Stimulated activated CD4-positive, alpha-beta T cell treated with anti-CD3 and anti-CD28 coated beads, Interleukin-15, amount 100 ng/mL, for 24 hours (primary cell): ENCODE measurements at places on chromosomes 16 and 17.

DNA sequence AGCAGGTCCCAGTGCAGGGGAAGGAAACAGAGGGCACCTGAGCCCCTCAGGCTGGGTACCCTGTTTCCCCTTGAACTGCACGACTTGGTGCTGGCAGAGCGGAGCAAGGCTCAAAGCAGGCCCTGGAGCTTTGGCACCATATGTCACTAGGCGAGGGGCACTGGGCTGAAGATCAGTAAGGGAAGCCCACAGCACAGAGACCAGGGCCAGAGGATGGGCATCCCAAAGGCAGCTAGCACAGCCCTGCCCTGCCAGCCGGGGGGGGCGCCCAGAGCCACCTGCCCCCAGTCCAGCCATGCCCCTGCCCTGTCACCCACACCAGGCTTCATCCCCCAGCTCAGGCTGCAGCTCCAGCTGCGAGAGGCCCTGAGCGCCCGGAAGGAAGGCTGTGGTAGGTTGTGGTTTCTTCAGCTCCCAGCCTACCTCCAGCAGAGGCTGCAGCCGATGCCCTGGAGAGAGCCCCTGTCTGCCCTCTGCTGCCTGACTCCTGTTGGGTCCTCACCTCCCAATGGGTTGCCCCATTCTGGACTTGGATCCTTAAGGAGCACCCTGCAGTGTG is 10.9 kb downstream of the NHERF1 start:
- peak; percentile 60 for DNase-seq

DNA sequence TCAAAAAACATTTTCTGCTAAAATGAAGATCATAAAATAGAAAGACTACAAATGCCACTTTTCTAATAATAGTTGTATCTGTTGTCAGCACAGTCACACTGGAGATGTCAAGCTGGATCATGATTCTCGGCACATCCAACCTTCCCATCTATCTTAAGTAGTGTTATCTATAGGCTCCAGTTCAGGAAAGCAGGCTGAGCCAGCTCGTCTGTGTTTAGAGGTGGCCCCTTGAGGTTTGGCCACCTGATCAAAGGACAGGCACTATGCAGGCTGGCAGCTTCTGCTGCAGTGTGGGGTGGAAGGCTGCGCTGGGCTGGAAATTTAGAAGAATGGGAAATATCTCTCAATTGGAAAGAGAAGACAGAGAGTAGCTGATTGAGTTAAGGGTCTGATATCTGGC is 32.4 kb downstream of the SMYD4 start:
- DNase-seq, result no peak

GRCh38 chr16:69522041-69522578 is 43.7 kb upstream of the NFAT5 start:
- DNase-seq, result no peak

DNA sequence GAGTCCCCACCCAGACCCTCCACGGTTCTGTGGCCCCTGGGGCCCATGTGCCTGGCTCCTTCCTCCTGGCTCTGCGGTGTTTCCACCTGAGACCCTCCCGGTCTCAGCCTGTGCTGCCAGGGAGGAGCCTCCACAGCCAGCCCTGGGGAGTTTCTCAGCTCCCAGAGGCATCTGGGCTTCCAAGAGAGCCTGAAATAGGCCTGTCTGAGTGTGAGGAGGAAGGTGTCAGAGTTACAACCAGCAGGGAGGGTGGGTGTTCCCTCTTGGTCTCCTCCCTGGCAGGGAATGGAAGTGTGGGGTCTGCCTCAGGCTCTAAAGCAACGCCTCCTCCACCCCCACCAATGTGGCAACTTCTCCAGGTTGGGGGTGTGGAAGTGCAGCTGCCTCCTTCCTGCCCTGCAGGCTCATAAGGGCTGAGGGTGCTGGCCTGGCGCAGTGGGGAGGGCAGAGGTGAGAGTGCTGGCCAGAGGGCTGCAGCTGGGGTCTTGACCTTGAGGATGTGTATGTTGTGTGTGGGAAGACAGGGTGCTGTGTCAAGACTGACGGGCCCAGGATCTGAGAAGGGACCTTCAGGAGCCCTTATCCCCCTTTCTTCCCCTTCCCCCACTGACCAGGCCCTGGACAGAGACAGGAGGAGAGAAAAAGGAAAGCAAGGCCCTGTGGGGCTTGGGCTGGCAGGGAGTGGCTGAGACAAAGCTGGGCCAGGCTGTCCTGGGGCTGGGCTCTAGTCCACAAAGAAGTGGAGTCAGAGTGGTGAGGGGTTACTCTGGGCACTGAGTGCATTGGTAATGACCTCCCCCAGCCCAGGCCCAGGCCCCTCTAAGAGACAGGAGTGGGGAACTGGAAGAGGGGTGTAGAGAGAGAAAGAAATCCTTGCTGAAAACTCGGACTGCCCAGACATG is 2.4 kb downstream of the CYGB start:
- DNase-seq, result no peak

- no peak for DNase-seq
Measured at GRCh38 chr16:51097729-51098128, 53.3 kb downstream of the SALL1 start.

DNA sequence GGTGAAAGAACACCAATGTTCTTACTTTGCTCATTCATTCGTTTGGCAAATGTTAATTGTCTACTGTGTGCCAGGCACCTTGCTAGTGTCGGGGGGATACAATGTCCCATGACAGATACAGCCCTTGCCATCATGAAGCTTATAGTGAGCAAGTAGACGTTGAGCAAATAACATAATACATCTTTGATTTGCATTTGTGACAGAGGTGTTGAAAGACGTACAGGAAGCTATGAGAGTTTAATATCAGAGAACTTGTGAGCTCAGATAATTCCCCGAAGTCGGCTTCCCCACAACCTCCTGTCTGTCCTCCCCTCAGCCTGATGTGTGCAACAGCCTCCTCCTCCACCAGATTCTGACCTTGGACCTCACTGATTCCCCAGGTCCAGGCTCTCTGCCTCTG is 138.0 kb upstream of the SDK2 start:
- no peak for DNase-seq

DNA sequence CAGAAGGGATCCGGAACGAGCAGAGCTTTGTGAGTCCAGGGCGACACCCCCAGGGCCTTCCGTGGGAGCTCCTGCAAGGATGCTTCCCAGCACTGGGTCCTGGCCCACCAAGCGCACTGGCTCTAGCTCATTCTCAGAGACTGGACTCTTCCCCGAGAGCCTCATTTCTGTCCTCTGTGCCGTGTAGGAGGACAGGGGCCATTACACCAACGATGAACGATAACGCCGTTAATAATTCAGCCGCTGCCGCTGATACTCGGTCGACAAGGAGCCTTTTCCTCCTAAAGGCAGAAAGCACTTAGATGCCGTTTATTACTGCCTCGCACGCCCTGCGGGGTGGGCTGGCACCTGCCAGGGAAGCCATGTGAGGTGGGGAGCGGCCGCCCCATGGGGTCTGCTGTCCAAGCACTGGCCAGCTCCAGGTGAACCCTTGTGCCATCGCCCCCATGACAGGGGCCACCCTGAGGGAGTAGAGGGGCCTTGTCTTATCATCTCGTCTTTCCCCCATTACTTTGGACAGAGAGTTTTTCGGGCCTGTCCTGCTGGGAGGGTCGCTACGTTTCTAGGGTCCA is 33.5 kb downstream of the TBC1D16 start:
- no peak for DNase-seq

DNA sequence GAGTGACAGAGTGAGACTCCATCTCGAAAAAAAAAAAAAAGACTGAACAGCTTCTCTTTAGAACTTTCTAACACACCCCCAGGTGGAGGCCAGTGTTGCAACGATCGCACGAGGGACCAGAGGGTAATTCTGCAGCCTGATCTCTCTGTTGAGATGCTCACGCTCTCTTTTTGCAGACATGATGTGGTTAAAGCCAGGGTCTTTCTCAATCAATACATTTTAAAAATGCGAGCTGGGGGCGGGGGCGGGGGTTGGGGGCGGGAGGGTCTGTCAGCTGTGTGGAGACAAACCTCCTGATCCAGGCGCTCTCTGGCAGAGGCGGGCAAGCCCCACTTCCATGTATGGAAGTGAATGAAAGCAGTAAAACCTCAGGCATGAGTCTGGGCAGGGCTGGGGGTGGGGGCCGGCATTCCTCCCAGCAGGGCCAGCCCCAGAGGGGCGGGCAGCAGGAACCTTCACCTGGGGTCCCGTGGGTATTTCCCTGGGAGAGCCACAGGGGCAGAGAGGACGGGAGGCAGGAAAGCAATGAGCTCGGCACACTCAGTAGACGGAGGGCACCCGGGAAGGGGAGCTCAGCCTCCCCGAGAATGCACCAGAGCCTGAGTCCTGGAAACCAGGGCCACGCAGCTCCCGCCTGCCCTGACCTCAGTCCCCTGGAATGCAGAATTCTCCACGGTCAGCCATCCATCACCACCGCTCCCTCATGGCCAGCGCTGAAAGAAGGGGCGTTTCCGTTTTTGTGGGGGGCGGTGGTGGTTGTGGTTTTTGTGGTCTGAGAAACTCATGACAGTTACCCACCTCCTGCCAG is 28.0 kb downstream of the NXN start:
- DNase-seq, result no peak

DNA sequence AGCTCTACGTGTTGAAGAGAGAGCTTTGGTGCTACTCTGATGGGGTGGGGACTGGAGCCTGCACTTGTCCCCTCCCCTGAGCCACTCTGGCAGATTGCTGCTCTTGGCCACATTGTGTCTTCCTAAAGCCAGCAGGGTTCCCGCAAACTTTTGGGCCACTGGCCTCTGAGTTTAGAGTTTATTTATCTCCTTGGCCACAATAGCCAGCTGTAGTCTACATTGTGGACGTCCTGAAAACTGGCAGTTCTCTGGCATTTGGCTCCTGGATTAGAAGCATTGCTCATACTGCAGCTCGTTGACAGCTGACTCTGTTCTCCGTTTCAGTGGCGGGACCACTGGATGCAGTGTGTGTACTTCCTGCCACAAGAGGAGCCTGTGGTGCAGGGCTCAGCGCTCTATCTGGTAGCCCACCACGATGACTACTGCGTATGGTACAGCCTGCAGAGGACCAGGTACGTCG is 34.6 kb downstream of the PRMT7 start:
- DNase-seq, result no peak

GRCh38 chr16:86195863-86196630 is 297.1 kb downstream of the IRF8 start:
- DNase-seq, result no peak

GRCh38 chr16:84283314-84284153 is 11.1 kb upstream of the WFDC1 start:
- DNase-seq, result no peak

DNA sequence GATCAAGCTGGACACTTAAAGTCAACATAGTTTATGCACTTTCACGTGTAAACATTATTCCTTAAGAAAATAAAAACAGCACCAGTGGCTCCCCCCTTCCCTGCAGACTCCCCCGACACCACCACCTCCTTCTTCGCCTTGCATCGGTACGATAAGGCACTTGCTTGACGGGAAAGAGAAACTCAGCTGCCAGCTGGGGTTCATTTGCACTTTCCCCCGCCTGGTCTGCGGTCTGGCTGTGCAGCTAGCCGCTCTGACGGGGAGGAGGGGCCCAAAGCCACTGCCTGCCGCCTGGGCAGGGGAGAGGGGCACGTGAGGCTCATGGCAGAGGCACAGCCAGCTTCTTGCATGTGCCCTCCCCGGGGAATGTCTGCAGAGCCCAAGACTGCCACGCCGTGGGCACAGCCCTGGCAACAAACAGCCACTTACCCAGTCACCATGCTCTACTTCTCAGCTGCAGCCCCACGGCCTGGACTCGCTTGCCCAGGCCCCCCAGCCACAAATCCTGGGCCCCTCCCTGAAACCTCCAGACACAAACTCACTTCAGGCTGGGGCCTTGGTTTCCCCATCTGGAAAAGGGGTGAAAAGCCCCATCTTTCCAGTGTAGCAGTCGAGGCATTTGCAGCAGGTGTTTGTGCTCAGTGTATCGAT is 16.5 kb upstream of the PRM1 start:
- DNase-seq, result peak; percentile 76

- no peak for DNase-seq
Measured at GRCh38 chr17:55175788-55176427, 88.9 kb upstream of the HLF start.
